ENCODE measurements at places on chromosomes 3 and 15.

DNA sequence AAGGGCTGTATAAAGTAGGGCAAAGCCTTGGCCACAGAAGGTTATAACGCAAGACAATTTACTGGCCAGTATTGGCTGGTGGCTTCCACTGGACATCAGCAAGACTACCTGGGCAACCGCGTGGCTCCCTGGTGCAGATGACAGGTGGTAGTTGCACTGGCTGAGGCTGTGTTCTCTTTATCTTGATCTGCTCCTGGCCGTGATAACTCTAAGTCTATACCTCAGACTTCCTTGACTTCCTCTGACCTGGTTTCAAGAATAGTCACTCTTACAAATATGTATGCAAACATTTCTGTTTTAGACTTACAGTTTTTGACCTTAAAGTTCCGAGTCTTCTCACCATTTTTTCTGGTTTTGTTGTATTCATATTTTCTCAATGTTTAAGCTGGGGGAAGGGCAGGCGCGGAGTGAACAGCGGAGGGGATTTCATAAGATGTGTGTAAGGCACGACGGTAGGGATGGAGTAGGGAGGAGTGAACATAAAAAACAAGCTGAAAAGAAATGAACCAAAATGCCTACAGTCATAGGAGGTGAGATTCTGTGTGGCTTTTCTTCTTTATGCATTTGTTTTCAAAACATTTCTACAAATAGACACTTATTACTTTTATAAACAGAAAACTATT, 15.2 kb upstream of the TMEM212 start:
- no peak for DNase-seq

DNA sequence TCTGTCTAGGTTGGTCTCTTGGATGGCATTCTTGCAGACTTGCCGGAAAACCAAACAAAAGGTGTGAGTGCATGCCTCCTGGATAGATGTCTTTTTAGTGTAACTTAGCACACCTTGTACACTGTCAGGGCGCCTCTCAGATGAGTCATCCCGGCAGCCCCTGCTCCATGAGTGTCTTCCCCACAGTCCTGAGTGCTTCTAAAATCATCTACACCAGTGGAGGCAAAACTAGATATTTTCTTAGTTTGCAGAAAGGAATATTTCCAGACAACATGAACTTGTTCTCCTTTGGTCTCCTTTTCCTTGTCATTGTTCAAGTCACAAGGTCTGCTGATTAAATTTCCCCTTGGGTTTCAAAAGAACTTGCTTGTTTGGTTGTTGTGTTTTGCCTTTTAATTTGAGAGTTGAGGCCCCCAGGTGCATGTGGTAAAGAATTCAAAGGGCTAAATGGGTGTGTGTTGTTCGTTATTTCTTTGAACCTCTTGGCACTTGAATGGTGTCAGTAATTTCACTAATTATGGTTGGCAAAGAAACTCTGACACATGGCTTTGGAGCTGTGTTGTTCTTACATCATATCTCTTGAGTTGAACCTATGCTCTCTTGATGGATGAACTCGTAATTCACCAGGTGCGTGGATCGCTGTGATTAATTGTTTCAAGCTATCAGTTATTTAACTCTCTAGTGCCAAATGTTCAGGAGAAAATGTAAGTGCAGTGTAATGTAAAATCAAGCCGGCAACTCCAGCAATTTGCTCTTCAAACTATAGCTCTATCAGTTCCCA, 98.2 kb downstream of the IGF1R start:
- no peak for DNase-seq

- DNase-seq, result no peak
These were observed 45.5 kb downstream of the SLC28A1 start for GRCh38 chr15:84929795-84930603.

GRCh38 chr3:17278006-17278405, 393.3 kb downstream of the PLCL2 start:
- DNase-seq, result no peak

DNA sequence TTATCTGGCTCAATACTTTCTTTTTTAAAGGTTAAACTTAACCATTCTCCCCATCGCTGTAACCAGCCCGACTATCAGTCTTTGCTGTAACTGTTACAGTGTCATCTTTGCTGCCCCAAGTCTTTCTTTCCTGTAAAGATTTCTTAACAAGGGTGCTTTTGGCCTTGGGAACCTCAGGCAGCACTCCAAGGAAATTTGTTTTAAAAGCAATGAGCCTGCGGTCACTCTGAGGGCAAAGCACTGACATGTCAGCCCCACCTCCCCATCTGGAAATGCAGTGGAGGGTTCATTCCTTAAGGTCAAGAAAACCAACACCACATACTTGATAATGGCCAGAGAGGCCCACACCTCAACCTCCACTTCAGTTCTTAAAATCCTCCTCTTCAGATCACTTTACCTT, 3.2 kb downstream of the TRANK1 start:
- DNase-seq, result peak; percentile 53

GRCh38 chr3:54321520-54321919, 199.2 kb downstream of the CACNA2D3 start:
- DNase-seq, result no peak

DNA sequence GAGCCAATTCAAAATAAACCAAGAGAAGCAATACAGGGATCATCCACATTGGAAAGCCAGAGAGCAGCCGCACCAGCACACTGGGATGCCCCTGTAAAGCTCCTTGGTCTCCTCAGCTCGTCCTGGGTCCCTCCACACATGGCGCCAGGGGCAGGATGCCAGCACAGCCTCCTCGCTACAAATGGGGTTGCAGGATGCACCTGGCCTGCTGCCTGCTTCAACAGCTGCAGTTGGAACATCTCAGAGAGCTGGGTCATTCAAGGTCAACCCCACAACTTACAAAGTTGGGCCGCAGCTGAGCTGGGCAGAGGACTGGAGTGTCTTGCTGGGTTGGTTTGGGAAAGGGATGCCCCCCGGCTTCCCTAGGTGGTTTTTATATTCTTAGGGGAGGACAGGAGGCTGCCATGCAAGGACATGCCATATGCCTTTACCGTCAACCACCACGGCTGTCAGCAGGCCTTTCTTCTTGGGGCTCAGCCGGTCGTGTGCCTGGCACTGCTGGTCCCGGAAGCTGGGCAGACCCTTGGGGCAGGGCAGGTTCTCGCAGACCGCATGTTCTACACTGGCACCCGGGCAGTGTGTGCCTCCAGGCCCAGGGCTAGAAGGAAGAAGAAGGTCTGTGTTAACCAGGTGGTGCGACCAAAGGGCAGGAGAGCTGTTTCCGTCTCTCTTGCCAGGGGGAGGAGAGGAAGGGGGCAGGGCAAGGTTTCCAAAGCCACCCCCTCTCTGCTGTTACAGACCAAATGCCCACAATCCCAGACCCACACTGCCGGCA, 225.2 kb downstream of the ADAMTS17 start:
- DNase-seq, result no peak

Data from osteoblast (primary cell).